ENCODE measurements at places on chromosomes 16 and 17. TPM values are rescaled to one million over a fixed set of nuclear protein-coding genes. Genes with fewer than 3 reads are reported as not detected.

The C16orf74 gene
- total RNA-seq: 9.8 TPM

The C16orf96 gene
- under 0.01 TPM for total RNA-seq

The KCNJ18 gene
- not detected for total RNA-seq

The SULT1A4 gene
- 1.8 TPM for total RNA-seq

- DNase-seq: no peak
Observed at GRCh38 chr16:57041182-57042156, 50.9 kb upstream of the CPNE2 start.

GRCh38 chr16:77789085-77790008 is 983 bp downstream of the VAT1L start:
- DNase-seq: no peak

DNA sequence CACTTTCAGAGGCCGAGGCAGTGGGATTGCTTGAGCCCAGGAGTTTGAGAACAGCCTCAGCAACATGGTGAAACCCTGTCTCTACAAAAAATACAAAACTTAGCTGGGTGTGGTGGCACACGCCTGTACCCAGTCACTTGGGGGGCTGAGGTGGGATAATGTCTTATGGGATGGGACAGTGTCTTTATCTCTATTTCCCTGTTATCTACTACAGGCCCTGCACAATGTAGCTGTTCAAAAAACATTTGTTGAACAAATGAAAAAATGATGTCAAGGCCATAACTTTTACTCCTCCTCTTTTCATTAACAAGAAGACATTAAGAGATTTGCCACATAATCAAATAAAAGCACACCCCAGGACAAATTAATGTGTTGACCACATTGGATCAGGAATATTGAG is 13.8 kb downstream of the TUBG1 start:
- DNase-seq: no peak

- DNase-seq: no peak
Observed at GRCh38 chr17:61423967-61424649, 24.5 kb downstream of the TBX2 start.

DNA sequence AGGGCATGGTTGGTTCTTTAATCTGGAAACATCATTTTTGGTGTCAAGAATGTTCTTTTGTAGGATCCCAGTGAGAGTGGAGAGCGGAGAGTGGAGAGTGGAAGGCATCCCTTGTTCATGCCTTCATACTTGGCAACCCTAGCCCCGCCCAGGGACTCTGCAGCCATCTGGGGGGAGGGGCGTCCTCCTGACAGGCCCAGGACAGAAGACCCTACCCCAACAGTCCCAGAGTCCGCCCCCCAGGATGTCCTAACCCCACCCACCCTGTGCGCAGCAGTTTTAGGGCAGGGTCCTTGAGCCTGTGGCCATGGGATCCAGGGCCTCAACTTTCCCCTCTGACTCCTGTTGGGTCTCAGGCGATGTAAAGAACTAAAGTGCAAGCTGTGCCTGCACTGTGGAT is 4.5 kb downstream of the SLC26A11 start:
- DNase-seq: no peak

DNA sequence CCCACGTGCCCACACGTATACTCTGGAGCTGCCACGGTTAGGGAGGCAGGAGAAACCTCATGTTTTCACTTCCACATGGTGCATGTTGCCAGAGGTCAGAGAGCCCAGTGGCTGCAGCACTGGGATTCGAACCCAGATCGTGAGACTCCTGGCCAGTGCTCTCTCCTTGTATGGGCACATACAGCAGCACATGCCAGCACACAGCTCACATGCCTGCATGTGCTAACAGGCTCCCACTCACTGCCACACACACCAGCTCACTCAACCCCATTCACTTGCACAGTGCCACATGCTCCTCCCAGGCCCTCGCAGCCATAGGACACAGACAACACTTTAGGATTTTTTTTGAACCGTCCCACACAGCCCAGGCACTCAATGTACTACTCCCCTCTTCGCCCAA is 49.5 kb upstream of the MRPS23 start:
- no peak for DNase-seq
